ENCODE measurements at places on chromosomes 16 and 17.

DNA sequence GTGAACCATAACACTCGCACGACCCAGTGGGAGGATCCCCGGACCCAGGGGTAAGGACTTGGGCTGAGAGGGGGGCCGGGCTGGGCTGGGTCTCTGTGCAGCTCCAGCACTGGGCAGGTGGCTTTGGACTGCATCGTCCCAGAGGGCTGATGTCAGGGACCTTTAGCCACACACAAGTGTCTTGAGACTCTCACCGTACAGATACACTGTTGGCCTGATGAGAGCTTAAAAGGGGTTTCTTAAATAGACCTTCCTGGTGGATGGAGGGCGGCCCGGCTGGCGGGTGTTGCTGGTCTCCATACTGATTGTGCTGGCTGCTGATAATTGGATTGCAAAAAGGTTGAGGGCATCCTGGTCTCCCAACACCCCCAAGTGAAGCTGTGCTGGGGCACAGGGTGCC lies 21.7 kb upstream of the CLEC18A start:
- no peak for DNase-seq

GRCh38 chr17:28702752-28703150 lies 8.9 kb downstream of the PROCA1 start:
- no peak for DNase-seq

- no peak for DNase-seq
Measured at GRCh38 chr17:19533036-19533717, 477 bp upstream of the SLC47A1 start.

GRCh38 chr16:68166264-68166663 lies 69.7 kb downstream of the ESRP2 start:
- no peak for DNase-seq

DNA sequence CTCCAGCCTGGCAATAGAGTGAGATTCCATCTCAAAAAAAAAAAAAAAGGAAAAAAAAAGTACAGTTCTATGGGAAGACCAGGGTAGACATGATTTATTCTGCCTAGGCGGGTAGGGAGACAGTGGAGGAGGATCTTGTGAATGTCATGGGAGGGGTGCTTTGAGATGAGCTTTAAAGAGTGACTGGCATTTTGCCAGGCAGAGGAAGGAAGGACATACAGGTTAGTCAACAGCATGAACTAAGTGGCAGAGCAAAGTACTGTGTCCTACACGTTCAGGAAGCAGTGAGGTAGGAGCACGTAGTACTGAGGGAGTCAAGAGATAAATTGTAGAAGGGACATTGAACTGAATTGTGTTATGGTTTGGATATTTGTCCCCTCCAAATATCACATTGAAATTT lies 451.5 kb downstream of the TOX3 start:
- no peak for DNase-seq

DNA sequence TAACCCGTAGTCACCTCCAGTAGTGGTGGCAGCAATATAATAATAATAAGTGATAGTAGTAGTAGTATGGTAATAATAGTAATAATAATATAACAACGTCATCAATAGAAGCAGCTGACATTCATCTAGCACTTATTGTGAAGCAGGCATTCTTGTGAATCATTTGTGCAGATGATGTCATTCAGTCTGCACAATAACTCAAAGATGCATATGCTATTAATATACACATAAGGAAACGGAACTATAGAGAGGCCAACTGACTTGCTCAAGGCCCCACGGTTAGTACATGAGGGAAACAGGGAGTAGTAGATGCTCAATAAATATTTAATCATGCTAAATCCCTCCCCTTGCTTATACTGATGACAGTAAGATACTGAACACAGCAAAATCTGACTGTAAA lies 35.4 kb upstream of the GAN start:
- peak; percentile 51 for DNase-seq

GRCh38 chr16:54048586-54049495 lies 237.7 kb downstream of the IRX3 start:
- DNase-seq = peak; percentile 13

DNA sequence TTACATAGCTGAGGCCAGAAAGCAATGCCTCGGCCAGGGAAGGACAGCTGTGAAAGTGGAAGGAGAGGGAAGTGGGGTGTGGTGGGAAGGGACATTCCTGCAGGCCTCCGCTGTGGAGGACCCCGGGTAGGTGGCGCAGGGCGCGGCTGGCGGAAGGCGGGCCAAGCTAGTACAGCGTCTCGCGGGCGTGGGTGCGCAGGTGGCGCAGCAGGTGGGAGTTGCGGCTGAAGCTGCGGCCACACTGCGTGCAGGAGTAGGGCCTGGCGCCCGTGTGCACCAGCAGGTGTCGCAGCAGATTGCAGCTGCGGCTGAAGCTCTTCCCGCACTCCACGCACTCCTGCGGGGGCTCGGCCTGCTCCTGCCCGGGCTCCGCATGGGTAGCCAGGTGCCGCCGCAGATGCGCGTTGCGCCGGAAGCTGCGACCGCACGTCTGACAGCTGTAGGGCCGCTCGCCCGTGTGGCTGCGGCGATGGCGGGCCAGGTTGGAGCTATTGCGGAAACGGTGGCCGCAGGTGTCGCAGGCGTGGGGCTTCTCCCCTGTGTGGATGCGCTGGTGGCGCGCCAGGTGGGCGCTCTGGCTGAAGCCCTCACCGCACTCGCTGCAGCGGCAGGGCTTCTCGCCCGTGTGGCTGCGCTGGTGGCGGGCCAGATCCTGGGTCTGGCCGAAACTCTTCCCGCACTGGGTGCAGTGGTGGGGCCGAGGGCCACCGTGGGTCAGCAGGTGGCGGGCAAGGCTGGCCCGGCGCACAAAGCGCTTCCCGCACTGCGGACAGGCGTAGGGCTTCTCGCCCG lies 10.0 kb downstream of the ZSCAN10 start:
- DNase-seq = no peak

- peak; percentile 45 for DNase-seq
Measured at GRCh38 chr17:65163990-65164495, 26.9 kb downstream of the RGS9 start.

- DNase-seq = no peak
Measured at GRCh38 chr17:2975469-2975958, 87.9 kb downstream of the OR1D5 start.

Data from fibroblast of skin of right quadriceps (primary cell).